ENCODE measurements at places on chromosomes 7 and 10. TPM values are rescaled to one million over a fixed set of nuclear protein-coding genes. Genes with fewer than 3 reads are reported as not detected.

GRCh38 chr7:4115442-4115841 lies 566.7 kb upstream of the FOXK1 start:
- DNase-seq: no peak

DNA sequence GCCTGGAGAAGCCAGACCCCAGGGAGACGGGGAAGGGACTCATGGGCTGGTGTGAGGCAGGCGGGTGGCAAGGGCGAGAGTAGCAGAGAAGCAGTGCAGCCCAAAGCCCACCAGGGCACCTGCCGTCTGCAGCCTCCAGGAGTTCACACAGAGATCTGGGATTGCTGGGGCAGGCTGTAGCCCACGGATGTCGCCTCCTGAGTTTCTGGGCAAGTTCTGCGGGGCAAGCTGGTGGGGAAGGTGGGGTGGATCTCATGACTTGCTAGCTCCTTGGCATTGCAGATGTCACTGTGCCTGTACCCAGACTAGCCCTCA lies 6.0 kb downstream of the ADCK2 start:
- no peak for DNase-seq

The PRR15 gene
- 53.6 TPM for total RNA-seq

GRCh38 chr10:108709927-108710722 lies 1213.2 kb downstream of the XPNPEP1 start:
- DNase-seq: no peak

DNA sequence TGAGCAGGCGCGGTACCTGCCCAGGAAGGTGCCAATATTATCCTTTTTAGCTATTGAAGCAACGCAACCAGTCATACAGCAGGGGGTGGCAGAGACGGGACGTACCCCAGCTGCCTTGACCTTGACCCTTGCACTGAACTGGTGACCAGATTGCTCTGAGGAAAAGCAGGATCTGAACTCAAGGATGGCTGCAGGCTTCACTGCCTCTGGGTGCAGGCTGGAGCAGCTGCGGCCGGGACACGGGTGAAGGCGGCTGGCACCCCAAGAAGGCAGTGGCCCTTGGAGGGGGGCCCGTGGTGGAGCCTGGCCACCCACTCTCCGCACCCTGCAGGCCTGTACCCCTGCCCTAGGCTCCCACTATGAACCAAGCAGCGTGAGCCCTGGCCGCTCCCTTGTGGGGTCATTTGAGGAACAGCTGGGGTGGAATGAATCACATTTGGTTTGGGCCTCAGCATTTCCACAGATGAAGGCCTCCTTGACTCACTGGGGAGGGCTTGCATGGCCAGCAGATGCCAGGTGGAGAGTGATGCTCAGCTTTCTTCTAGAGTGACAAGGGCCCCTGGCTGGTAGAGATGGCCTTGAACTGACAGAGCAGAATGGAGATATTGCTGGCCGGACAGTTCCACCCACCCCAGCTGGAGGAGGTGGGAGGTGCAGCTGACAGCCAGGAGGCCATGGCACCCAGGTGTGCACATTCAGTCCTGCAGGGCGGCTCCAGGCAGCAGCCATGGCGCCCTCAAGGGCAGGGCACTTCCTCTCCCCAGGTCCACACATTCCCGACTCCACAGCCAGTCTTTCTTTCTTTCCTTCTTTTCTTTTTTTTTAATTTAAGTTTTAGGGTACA lies 218.7 kb downstream of the WDR37 start:
- no peak for DNase-seq

GRCh38 chr7:101824440-101824839 lies 7.0 kb downstream of the CUX1 start:
- no peak for DNase-seq

The DOCK4 gene
- 18.8 TPM for total RNA-seq

The H2BK1 gene
- not detected for total RNA-seq

DNA sequence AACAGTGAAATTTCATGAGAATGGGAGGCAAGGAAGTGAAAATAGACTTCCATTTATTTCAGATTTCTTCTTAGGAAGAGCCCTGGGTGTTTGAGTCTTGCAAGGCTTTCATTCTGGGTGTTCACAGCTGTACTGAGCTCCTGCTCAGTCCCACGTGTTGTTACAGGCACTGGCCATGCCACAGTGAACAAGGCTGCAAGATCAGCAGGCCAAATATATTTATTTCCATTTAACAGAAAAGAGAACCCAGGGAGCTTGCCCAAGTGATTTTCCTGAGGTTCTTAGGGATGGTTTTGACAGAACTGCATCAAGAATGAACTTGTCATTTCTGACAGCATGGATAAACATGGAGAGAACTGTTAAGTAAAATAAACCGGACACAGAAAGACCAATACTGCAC lies 54.5 kb upstream of the CD36 start:
- no peak for DNase-seq

GRCh38 chr7:10688544-10688943 lies 285.1 kb upstream of the PHF14 start:
- DNase-seq: no peak
